ENCODE measurements at places on chromosomes 7 and 10. TPM values are rescaled to one million over a fixed set of nuclear protein-coding genes. Genes with fewer than 3 reads are reported as not detected.

DNA sequence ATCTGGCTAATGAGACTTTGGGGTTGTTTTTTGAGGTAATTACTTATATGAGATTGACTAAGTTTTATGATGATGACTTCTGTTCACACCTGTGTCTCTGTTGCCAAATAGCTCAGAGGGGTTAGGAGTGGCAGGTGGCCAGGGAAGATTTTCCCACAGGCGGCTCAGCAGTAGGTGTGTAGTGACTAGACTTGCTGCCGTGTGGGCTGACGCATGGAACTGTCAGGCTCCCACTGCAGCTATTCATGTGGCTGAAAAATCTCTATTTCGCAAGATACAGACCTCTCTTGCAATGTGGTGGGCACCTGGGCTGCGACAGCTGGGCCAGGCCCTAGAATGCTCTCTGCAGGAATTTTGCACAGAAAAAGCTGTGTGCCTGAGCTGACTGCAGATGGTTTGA lies 1.4 kb downstream of the CPA4 start:
- peak; percentile 80 for ATAC-seq

- no peak for ATAC-seq
Observed at GRCh38 chr7:14761510-14762296, 140.8 kb downstream of the DGKB start.

DNA sequence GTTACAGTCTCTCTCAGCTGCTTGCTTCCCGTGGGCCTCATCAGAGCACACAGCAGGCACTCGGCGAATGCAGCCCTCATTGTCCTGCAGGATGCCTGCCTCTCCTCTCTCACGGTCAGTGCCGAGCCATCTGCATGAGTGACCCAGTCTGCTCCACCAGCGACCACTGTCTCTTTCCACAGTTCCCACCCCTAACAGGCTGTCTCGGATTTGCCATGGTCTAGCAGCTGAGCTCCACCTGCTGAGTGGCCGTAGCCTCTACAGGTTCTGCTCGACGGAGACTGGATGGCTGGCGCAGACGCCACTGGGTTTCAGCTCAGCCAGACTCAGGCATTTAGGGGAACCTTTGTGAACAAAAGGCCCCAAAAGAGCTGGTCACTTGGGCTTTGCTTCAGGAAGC lies 209.4 kb upstream of the FOXK1 start:
- ATAC-seq: no peak

DNA sequence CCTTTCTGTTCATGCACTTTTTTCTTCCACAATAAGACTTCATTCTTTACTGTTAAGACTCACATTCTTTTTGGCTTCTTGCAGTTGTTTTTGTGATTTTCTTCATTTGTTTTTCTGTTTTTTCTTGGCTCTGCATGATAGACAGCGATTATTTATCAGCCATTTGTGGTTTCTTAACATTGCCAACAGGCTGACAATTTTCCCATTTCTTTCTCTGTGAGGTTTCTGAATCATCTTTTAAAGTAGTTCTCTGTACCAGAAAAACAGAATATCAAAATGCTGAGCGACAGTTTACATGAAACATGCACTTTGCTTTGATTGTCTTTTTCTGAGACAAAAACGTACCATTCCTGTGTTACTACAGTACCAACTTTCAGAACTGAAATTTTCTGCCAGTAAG lies 334.2 kb upstream of the MAGI2 start:
- no peak for ATAC-seq

DNA sequence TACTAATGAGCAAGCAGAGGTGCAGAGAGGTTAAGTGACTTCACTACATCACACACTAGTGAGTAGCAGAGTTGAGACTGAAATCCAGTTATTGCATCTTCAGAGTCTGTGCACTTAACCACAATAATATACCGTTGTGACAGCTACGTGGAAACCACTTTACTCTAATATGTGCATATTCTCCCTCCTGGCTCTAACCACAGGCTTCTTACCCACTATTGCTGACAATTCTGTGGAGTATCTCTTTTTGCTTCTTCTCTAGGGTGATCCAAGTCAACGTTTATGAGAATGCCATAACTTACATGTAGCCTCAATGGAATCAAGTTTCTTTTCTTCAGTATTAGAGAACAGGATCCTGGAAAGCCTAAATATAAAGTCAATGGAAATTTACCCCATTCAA lies 64.2 kb upstream of the MEOX2 start:
- no peak for ATAC-seq

GRCh38 chr10:43160046-43160920 lies 22.0 kb downstream of the CSGALNACT2 start:
- ATAC-seq: no peak

GRCh38 chr10:124366343-124366742 lies 52.4 kb downstream of the OAT start:
- ATAC-seq: peak; percentile 36

- peak; percentile 46 for ATAC-seq
Observed at GRCh38 chr7:101172854-101173751, 7.0 kb downstream of the NAT16 start.

EVX1 gene
- not detected for total RNA-seq

TCTN3 gene
- total RNA-seq: 17.3 TPM

All from esophagus mucosa (tissue), 1 donor.